ENCODE measurements at places on chromosomes 2 and 18.
A peak's percentile ranks its signal among the peaks of the same experiment; 100 is the strongest.

DNA sequence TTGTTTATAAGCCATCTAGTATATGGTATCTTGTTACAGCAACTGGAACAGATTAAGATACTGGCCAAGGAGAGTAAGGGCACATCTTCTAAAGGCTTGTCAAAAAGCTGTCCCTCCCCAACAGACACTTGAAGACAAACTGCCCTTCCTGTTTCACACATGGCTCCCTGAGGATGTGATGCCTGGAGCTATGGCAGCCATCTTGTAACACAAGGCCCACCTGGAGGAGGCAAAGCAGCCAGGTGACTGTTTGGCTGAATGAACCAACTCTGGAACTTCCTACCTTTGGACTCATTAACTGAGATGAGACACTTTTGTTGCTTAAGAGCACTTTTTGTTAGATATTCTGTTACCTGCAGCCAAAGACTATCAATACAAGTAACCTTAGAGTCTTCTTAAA, 54.4 kb downstream of the SNORC start:
- no peak for DNase-seq

GRCh38 chr2:20107776-20108175, 56.3 kb upstream of the LAPTM4A start:
- DNase-seq, result no peak

DNA sequence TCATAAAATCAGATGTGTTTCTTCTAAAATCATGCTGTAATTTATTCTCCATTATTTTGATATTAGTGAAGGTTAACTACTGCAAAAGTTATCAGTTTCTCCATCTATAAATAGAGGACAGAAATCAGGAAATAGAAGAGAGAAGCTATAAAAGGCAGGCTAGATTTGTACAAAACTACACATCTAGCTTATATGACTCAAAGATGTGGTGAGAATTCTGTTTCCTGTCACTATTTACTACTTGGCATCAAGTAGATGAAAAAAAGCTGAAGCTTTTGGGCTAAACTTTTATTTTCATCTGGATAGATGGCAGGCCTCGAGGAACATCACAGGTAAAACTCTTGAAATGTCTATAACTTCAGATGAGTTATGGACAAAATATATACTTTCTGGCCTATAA, 49.8 kb upstream of the NAB1 start:
- DNase-seq, result no peak

DNA sequence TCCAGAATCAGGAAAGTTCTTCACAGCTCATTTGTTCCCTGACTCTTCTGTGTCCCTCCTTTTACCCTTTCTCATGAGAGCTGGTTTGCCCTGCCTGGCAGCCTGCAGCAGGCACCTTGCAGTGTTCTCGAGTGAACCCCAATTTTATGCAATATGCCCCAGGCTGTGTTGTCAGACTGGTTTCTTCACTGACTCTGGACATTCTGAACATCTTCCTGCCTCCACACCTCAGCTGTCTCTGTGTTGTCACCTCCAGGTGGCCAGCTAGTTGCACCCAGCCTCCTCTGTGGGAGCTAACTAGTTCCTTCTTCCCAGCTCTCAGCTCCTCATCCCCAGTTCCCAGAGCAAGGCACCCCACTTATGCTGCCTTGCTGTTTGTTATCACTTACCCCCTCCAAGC, 5.5 kb downstream of the SETBP1 start:
- DNase-seq, result no peak

DNA sequence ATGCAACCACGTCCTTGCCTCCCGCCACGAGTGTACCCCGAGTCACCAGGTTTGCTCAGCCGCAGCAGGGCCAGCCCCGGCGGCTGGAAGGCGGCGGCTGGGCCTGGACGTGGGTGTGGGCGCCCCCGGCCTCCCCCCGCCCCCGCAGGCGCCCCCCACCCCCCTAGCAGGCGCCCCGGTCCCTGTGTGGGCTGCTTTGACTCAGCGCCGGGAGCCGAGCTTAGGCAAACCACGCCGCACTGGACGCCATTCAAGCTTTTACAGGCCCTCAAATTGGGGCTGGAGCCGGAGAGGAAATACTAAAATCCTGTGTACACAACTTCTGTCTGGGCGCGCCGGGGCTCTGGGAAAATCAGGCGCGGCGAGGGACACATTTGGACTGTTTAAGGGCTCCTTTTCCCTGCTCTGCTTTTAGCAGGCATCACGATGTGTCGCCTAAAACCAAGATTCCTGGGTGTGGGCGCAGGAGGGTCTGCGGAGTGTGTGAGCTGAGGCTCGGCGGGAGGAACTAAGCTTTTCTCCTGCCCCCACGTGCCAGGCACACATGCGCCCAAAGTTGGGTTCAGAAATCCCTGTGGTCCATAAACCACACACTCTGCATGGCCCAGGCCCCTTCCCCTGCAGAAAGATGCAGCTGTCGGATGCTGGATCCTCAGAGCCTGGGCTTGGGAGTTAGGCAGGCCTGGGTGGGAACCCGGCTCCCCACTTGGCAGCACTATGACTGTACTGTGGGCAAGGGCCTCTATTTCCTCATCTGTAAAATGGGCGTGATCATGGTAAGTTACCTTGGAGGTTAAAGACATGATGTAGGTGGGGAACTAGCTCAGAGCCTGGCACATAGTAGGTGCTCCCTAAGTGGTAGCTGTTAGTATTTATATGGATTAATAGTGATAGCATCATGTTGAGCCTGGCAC, 57.6 kb downstream of the ATOH8 start:
- DNase-seq, result no peak

GRCh38 chr2:108564510-108564909, 30.2 kb downstream of the LIMS1 start:
- no peak for DNase-seq

DNA sequence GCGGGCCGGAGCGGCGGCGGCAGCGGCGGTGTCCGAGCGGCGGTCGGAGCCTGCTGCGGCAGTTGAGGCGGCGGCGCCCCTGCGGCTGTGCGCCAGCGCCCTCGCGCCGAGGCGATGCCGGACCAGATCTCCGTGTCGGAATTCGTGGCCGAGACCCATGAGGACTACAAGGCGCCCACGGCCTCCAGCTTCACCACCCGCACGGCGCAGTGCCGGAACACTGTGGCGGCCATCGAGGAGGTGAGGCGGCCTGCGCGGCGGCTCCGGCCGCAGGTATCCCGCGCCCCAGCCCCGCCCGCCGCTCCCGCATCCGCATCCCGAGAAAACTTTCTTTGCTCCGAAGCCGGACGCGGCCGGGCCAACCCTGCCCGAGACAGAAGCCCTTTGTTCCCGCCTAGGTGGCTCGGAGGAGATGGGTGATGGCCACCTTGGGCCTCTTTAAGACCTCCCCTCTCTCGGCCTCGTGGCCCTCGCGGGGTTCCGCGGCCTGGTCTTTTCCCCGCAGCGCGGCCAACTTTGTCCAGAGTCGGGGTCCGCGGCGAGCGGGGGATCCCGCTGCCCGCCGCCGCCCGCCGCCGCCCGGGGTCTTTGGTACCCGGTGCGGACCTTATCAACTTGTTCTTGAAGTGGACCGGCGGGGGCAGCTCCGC, 504 bp downstream of the ASAP2 start:
- DNase-seq, result no peak

DNA sequence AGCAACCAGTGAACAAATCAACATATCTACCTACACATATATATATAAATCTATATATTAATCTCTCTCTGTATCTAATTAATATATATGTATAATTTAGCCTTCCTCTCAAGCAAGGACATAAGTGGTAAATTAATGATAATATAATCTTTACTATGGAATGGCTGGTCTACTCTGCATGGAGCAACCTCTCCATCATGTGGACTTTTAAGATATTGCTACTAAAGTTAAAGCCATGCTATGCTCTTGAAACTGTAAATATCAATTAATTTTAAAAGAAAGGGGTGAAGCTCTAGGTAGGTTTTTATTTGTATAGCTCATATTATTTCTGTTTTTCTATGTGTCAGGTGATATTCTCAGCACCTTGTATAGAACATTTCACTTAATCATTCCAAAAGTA, 147.0 kb downstream of the PPP1R1C start:
- DNase-seq, result no peak

GRCh38 chr2:158647436-158648231, 147.5 kb upstream of the DAPL1 start:
- DNase-seq, result no peak

DNA sequence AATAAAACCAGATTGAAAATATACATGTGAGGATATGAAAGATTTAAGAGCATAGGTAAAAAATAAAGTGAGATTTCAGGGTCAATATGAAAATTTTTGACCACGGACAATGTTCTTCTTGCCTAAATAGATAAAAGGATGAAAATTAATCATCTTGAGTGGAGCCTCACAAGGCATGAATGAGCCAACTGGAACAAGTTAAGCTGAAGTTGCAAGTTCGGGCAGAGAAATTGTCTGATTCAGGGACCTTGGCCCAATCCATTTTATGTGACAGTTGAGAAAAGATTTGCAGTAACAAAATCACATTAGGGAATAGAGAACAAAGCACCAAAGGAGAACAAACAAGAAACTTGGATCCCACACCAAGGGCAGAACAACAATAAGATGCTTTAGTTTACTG, 305.3 kb downstream of the TMX3 start:
- no peak for DNase-seq

DNA sequence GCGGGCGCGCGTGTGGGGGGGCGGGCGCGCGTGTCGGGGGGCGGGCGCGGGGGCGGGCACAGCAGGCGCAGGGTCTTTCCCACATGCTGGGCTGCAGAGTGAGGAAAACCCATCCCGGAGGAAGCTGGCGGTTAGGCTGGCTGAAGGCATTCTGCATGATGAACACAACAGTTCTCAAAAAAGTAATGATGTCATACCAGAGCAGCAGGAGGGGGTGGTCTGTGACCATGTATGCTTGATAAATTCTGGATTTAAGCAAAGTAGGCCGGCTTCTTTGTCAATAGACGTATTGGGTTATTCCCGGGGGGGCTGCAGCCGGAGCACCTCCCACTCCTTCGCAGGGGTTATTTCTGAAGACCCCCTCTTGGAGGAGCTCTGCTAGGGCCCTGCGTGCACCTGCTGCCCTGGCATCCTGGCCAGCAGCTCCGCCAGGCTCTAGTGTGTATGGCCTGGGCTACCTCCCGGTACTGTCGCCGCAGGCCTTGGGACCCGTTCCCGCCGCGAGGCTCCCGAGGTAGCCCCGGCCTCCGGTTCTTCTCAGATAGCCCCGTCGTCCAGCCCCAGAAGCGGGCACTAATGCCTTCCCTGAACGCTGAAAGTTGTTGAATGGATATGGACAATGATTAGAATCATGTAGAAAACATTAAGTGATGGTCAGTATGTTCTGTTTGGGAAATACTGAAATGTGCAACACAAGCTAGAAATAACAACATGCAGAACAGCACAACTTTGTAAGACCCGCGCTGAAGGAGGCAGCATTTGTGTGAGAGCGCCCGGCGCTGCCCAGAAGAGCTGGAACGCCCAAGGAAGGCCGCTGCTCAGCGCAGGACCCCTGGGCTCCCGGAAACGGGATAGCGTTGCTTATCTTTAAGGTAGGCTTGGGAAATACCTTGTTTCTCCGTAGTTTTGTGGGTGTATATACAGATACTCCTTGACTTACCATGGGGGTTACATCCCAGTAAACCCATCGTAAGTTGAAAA, 101.4 kb upstream of the RAB6C start:
- peak; percentile 3 for DNase-seq

DNA sequence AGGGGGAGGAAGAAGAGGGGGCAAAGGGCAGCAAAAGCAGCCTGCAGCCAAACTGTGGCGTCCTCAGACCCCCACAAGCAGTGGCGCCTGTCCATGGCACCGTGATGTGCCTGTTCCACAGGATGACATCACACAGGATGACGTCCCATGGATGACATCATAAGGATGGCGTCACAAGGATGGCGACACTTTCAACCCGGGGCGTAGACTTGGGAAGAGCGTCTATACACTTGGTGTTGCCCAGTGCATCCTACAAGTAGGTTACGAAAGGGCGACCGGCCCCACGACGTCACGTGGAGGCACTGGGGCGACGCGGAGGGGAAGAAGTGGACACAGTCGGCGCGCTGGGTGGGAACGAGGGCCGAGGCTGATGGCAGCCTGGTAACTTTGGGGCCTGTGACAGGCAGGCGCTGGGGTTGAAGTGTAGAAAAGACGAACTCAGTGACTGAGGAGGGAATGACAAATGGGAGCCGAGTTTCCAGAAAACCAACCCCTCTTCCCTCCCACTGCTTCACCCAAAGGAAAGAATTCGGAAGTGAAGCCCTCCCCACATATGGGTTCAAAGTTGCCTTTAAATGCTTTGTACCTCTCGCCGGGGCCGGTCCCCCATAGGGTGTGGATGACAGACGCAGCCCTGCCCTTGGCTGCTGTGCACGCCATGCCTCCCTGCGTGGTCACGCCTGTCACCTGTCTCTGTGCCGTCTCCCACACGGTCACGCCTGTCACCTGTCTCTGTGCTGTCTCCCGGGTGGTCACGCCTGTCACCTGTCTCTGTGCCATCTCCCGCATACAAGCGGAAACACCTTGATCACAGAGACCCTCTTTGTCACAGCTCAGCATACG, 13.4 kb upstream of the KCNG2 start:
- no peak for DNase-seq

GRCh38 chr2:79638410-79638809, 125.6 kb downstream of the CTNNA2 start:
- no peak for DNase-seq

- no peak for DNase-seq
Measured at GRCh38 chr2:168529900-168530561, 74.0 kb downstream of the CERS6 start.

Measured in NCI-H187 (cell line).